Spleen (tissue), 13 donors: ENCODE measurements at places on chromosomes 3 and 15. TPM values are rescaled to one million over a fixed set of nuclear protein-coding genes. Genes with fewer than 3 reads are reported as not detected.
A peak's percentile ranks its signal among the peaks of the same experiment; 100 is the strongest.

- no peak for DNase-seq
Observed at GRCh38 chr15:32959077-32959476, 235.4 kb downstream of the FMN1 start.

UBR1 gene
- polyA plus RNA-seq, result 5.9 TPM

GRCh38 chr3:72058493-72059081 lies 273.6 kb upstream of the PROK2 start:
- no peak for DNase-seq

SLC22A14 gene
- 0.04 TPM for polyA plus RNA-seq

- DNase-seq, result no peak
Observed at GRCh38 chr3:140545197-140545596, 132.7 kb upstream of the TRIM42 start.

DNA sequence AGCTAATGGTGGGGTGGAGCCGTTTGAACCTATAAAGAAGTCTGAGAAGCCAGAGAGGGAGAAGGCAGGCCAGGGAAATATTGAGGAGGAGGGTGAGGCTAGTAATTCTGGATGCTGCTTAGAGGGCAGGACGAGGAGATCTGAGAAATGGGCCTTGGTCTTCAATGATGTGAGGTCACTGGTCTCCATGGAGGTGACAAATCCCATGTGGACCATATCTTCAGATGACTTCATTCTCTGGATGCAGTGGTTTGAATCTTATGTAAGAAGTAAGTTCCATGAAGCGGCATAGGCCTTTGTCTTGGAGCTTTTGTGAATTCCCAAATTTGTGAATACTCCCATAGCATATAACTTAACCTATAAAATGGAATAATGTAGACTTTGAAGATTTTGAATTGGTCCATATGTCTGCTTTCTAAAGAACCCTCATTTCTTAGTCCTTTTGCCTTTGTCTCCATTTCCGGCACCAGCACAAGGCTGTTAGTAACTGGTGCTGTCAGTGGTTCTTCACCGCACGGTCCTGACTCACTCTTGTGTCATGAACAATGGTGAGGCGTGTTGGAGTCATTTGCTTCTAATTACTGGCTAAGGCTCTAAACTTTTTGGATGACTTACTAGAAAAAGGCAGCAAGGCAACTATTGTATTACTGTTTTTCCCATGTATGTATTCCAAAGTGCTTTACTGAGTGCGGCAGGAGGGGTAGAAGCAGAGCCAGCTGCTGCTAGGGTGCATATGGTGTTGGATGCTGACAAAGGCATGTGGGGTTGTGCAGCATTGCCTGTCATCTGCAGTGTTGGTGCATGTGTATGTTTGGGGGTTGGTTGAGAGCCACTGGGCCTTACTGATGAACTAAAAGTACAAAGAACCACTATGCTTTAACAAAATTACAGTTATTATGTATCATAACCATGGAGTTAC lies 279.3 kb upstream of the C2CD4B start:
- DNase-seq, result no peak

- DNase-seq, result peak; percentile 84
Observed at GRCh38 chr15:65869954-65870871, 922 bp downstream of the RAB11A start.

GRCh38 chr3:182914341-182914740 lies 66.0 kb downstream of the DCUN1D1 start:
- DNase-seq, result no peak

GRCh38 chr15:51183076-51183475 lies 88.4 kb upstream of the TNFAIP8L3 start:
- DNase-seq, result no peak

DNA sequence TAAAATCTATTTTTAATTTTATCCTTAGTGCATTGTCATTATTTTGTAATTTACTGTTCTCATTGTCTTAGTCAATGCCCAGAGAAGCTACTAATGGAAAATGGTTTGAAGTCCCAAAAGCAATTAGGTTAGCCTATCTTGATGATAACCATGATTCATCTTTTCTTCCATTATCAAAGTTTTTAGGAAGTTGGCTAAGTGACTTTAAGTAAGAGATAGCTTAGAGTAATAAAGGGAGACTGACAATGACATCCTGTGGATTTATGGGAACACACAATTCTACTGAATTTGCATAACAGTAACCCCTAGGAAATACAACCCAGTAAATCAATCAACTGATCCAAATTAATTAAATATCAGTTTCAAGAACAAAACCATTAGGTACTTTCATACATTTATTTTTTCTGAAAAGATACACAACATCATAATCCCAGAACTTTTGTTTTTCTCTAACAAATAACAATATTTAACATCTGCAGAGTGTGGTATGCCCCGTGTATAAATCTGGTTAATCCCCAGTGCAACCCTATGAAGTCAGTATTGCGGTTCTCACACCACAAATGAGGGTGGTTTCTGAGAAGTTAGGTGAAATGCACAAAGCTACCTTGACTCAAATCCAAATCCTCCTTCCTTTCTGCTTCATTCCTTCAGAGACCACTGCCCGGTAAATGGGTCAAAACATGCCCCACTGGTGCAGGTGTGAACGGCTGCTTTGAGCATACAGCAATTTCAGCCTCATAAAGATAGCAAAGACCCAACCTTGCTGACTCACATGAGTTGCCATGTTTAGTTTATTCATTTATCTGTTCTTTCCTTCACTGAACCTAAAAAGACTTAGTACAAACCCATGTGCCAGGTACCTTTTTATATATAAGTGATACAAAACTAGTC lies 202.1 kb downstream of the TBL1XR1 start:
- DNase-seq, result no peak

DNA sequence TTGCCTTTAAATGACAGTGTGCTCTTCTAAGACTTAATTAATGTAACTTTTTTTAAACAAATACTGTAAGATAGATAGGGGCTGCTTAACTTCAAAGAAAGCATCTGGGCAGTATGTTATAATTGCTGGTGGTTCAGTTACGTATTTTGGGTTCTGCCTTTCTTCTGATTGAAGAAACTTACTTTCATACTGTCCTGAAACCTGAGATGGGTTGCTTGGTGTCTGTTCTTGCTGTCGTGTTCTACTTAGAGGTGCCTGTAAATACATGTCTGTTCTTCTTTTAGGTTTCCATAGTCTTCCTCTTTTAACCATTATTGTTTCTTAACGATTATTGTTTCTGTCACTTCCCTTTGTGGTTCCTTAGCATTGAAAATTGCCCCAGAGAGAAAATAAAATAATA lies 297.7 kb upstream of the CHRM5 start:
- no peak for DNase-seq

RABL3 gene
- polyA plus RNA-seq, result 7.6 TPM

- DNase-seq, result peak; percentile 95
Observed at GRCh38 chr15:69394556-69395282, 19.4 kb upstream of the KIF23 start.

DNA sequence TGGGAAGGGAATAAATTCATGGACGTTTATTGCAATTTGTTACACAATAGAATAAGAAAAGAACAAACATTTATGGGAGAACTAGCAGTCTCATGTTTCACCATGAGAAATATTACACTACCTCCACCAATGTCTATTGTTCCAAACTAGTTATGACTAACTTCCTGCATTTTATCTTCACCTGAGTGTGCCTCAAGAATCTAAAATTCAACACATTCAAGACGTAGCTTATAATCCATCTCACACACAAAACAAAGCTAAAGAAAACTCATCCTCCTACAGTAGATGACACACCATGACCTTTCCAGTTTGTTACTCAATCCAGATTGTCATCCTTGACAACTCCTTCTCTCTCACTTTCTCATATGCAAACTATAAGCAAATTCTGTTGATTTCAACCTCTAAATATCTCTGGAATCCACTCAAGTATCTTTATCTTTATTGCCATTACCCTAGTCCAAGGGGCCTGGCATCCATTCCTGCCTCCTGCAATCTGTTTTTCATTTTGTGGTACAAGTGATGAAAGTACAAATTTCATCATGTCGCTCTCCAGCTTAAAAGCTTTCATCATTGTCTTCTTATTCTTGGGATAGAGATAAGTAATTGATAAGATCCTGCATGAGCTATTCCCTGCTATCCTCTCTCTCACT lies 229.9 kb downstream of the NR2F2 start:
- no peak for DNase-seq

SPATA12 gene
- 0.16 TPM for polyA plus RNA-seq

DNA sequence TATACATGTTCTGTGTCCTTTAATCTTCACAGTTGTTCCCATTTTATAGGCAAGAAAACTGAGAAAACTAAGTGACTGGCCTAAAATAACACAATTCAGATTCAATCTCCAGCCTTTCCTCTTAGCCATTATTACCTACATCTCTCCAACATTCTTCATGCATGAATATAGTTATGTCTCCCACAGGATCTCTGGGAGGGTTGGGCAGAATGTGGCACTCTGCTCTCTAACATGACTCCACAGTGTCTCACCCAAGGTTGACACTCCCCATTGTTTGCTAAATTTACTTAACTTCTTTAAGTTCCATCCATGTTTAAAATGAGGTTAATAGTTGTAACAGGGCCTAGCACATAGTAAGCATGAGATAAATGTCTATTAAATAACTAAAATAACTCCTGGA lies 276.3 kb downstream of the ERC2 start:
- no peak for DNase-seq

DNA sequence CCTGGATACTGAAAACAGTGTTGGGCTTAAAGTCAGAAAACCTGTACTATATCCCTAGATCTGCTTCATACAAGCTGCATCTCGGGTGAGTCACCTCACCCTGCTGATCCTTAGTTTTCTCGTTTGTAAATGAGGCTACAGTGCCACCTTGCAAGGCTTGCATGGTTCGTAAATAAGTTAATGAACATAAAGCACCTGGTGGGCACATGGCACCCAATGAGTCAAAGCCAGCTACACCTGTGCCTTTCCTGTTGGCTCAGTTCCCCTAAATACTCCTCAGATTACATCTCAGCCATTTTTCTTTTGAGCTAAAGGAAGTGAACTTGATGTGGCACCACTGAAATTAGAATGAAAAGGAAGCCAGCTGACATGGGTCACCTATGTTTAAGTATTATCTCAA lies 26.5 kb downstream of the RTP1 start:
- no peak for DNase-seq

GOLGA6D gene
- not detected for polyA plus RNA-seq

- no peak for DNase-seq
Observed at GRCh38 chr3:20069178-20069532, 28.9 kb downstream of the KAT2B start.

GRCh38 chr3:174413062-174413912 lies 445.8 kb upstream of the NAALADL2 start:
- no peak for DNase-seq

DNA sequence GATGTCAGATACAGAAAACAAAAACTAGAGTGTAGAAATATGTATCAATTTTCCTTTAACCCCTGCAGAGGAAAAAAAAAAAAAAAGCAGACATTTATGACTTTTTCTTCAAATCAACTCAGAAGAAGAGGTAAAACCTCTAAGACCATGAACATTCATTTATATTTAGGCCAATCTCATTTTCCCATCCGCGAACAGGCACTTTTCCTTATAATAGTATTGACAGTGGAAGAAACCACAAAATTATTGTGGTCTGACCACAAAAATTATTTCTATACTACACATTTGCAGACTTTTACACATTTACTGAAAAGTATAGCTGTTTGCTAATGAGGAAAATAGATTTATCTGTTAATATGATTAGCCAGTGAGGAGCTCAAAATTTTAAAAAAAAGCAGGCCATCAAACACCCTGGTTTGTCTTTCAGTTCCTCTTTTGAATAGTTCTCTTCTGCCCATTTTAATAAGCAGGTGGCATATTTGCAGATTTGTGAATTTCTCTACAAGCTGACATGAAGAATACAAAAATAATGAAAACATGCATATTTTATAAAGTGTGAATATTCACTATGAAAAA lies 5.7 kb downstream of the OSBPL11 start:
- DNase-seq, result no peak
